ENCODE measurements at places on chromosomes 4 and X.

DNA sequence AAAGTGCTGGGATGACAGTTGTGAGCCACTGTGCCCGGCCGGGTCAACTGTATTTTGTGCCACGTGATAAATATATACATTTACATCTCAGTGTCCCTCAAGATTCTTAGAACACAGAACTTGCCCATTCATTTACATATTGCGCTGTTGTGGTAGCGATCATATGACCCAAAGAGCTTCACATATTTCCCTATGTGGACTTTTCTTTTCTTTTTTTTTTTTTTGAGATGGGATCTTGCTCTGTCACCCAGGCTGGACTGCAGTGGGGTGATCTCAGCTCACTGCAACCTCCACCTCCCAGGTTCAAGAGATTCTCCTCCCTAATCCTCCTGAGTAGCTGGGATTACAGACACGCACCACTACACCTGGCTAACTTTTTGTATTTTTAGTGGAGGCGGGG lies 180.7 kb downstream of the DHRSX start:
- no peak for DNase-seq

DNA sequence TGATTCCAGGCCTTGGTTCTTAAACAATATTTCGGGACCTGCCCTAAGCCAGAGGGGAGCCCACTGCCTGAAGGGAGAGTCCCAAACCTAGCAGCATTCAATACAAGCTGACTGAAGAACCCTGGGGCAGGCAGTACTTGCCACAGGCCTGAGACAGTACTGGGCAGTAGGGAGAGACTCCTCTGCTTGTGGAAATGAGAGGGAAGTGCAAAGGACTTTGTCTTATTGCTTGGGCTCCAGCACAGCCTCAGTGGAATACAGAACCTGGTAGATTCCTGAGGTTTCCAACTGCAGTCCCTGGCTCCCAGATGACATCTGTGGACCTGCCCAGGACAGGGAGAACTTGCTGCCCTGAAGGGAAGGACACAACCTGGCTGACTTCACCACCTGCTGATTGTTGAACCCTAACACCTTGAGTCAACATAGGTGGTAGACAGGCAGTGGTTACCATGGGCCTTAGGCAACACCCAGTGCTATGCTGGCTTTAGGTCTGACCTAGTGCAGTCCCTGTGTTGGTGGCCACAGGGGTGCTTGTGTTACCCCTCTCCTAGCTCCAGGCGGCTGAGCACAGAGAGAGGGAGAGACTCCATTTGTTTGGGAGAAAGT lies 20.3 kb upstream of the ABCG2 start:
- no peak for DNase-seq

DNA sequence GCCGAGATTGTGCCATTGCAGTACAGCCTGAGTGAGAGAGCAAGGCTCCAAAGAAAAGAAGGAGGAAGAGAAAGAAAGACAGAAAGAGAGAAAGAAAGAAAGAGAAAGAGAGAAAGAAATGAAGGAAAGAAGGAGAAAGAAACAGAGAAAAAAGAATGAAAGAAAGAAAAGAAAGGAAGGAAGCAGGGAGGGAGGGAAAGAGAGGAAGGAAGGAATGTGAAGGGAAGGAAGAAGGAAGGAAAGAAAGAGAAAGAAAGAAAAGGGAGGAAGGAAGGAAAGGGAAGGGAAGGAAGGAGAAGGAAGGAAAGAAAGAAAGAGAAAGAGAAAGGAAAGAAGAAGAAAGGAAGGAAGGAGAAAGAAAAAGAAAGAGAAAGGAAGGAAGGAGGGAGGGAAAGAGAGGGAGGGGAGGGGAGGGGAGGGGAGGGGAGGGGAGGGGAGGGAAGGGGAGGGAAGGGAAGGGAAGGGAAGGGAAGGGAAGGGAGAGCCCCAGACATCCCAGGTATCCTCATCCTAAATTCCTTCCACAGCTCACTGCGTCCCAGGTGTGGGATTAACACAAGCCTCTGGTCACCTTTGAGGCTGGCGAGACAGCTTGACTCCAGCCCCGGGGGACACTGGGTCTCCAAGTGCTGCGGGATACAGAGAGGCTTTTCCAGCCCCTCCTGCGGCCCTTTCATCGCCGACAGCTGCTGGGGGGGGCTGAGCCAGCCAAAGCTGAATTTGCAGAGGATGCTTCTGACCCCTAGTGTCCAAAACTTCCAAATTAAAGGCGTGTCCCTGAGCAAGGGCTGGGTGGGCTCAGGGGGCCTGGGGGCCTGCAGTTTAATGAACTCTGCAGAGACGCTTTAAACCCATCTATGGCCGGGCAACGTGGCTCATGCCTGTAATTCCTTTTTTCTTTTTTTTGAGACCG lies 24.2 kb upstream of the CSF2RA start:
- DNase-seq = no peak

GRCh38 chrX:140526171-140526570 lies 21.3 kb upstream of the SOX3 start:
- DNase-seq = no peak

- no peak for DNase-seq
Measured at GRCh38 chr4:59848457-59848856, 1351.7 kb upstream of the ADGRL3 start.

DNA sequence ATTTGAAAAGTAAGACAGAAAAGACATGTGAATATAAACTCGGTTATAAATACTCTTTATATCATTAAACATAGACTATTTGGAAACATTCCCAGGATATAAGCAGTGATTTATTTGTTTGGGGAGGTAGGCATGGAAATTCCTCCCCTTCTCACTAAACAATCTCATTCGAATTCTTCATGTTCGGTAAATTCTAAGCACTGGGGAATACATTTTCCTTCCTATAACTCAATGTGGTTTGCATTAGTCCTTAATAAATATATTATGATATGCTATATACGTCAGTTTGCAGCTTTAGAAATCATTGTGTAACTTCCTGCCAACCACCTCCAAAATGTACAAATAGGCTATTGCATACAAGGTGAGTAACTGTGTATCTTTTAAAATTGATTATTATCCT lies 99.6 kb downstream of the UGT8 start:
- DNase-seq = no peak

GRCh38 chr4:16226816-16227461 lies 668 bp upstream of the TAPT1 start:
- DNase-seq = peak; percentile 62

- no peak for DNase-seq
Measured at GRCh38 chr4:139514382-139515059, 41.5 kb downstream of the SETD7 start.

- no peak for DNase-seq
Measured at GRCh38 chrX:32867781-32868523, 343.4 kb downstream of the DMD start.

GRCh38 chr4:162015090-162015489 lies 148.7 kb downstream of the FSTL5 start:
- DNase-seq = no peak

DNA sequence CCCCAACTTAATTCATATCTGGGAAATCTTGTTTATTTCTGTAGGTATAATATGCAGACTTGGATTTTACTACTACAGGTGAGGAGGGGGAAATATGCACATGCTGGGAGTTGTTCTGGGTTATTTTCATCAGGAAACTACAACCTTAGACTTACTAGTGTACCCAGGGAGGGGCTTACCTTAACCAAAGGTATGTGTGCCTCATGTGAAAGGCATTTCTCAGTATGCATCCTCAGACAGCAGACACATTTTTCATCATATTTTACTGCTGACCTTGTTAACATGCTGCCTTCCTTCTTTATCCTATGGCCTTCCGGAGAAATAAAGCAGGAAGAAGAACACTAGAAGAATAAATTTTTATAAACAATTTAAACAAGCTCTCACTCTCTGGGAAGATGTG lies 214.9 kb downstream of the SPANXN4 start:
- no peak for DNase-seq

DNA sequence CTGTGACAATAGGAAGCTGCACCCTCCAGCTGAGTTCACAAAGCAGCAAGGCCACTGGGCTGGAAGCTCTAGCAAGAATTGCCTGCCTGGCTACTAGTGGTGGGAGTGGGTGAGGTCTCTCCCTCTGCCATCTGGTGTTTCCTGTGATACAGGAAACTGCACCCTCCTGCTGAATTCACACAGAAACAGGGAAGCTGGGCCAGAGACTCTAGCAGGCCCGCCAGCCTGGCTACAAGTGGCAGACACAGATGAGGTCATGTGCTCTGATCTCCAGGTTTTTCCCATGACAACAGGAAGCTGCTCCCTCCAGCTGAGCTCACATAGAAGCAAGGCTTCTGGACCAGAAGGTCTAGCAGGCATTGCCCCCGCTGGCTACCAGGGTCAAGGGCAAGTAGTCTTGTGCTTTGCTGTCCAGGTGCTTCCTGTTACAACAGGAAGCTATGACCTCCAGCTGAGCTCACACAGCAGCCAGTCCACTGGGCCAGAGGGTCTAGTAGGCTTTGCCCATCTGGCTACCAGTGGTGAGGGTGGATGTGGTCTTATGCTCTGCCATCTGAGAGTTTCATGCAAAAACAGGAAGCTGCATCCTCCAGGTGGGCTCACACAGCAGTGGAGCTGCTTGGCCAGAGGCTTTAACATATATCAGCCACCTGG lies 41.5 kb upstream of the ZXDA start:
- peak; percentile 17 for DNase-seq

- DNase-seq = no peak
Measured at GRCh38 chrX:136580316-136580715, 48.3 kb downstream of the VGLL1 start.

DNA sequence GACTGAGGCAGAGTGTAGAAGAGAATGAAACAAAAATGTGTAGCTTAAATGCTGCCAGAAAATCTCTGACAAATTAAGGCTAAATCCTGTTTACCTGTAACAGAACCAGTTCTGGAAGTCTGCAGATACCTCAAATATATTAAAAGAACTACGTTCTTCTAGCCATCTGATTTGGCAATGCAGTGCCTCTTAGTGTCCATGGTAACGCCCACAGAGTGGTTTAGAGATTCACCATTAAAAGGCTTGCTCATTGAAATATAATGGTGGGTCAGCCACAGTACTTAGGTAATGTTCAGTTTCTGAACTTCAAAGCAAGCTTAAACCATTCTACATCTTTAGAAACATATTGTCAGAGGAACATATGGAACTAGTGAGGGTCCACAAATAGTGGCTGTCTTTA lies 23.2 kb upstream of the LUZP4 start:
- no peak for DNase-seq

- DNase-seq = no peak
Measured at GRCh38 chrX:42247241-42247640, 323.9 kb upstream of the CASK start.

GRCh38 chr4:38663090-38663800 lies 754 bp upstream of the KLF3 start:
- DNase-seq = no peak

DNA sequence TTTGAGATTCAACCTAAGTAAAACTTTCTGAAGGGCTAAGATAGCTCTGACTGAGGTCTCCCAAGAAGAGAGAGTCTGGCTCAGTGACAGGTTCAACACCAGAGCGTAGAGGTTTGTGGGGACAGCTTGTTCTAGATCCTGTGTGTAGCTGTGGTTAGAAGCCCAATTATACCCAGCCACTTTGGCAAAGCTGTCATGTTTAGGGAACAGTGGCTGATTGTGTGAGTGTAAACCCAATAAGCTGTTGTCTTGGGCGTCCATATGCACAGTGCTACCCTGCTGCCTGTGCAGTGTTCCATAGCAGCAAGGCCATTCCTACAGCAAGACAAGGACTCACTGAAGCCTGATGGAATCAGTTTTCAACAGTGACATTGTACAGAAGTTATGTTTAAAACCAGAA lies 11.2 kb upstream of the SCRG1 start:
- DNase-seq = peak; percentile 59

DNA sequence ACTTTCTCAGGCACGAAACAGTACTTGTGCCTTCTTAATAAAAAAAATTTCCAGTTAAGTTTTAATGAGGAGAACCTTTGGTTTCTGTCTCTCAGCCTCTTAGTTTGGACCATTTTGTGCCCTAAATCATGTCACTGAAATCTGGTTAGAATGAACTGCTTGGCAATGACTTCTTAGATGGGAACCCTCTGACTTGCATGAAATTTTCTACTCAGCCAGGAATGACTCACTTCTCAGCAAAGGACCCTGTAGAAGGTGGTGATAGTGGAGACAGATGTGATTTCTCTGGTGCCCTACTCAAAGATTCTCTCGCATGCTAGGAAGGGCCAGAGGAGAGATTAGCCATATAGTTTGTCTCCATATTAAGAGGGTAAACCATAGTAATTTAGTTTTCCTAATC lies 50.5 kb downstream of the RASL11B start:
- no peak for DNase-seq

DNA sequence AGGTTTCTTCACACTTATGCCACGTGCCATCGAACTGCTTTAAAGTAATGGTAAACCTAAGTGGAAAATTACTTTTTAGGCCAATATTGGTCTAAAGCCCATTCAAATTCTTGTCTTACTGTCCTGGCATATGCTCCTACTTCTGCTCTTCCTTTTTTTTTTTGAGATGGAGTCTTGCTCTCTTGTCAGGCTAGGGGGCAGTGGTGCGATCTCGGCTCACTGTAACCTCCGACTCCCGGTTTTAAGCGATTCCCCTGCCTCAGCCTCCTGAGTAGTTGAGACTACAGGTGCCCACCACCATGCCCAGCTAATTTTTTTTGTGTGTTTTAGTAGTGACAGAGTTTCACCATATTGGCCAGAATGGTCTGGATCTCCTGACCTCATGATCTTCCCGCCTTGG lies 129.0 kb upstream of the TECRL start:
- DNase-seq = no peak

DNA sequence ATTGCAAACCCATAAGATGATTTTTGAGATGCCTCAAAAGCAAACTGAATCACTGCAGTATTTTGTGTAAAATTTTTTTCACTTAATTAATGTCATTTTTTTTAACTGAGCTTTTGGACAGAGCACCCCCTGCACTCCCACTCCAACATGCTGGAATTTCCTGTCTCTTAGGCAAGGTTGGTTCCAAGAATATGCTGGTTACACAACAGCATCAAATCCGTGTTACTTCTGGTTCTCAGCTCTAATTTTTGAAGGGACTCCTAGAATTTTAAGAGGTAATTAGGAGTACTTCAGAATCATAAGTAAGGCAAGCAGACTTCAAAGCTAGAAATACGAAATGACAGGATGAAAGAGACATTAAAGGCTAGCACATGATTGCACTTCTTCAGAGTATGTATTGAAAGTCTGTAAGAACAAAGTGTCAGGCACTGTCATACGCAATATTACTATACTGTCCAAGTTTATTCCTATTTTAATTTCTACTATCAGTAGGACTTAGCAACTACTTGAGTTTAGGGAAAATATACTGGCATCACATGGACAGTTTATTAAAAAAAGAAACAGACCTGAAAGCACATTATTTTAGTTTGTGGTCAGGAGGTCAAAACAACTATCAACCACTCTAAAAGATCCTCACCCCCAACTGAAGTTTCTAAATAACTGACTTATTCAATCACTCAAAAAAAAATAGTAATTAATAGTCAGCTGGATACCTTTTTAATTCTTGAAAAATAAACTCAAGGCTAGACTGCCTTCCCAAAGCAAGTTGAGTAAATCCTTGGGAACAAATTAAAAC lies 1.6 kb upstream of the JCHAIN start:
- DNase-seq = no peak

- no peak for DNase-seq
Measured at GRCh38 chrX:22147214-22147613, 115.1 kb downstream of the PHEX start.
